ENCODE measurements at places on chromosomes 7 and 10. TPM values are rescaled to one million over a fixed set of nuclear protein-coding genes. Genes with fewer than 3 reads are reported as not detected.

The MGAM2 gene
- 2.9 TPM for total RNA-seq

The ADCYAP1R1 gene
- 4.1 TPM for total RNA-seq

- no peak overlapping the region for H3K27ac ChIP-seq
- DNase-seq = no peak
Measured at GRCh38 chr10:110651044-110651958, 7.2 kb downstream of the RBM20 start.

- H3K27me3 ChIP-seq = no peaks in the 10 kb centered on the region
- peak overlapping the region; percentile 38 for H3K27ac ChIP-seq
- H3K4me3 ChIP-seq = no peak overlapping the region
- no peaks in the 10 kb centered on the region for H3K4me1 ChIP-seq
- H3K36me3 ChIP-seq = no peaks in the 10 kb centered on the region
Measured at GRCh38 chr10:10642189-10642588, 375.5 kb upstream of the CELF2 start.

The SNX10 gene
- 24.6 TPM for total RNA-seq

- H3K4me3 ChIP-seq = no peak overlapping the region
- H3K4me1 ChIP-seq = no peaks in the 10 kb centered on the region
- no peak overlapping the region for H3K27ac ChIP-seq
- DNase-seq = no peak
Measured at GRCh38 chr10:22410846-22411245, 65.5 kb downstream of the SPAG6 start.

The CDK1 gene
- 5.0 TPM for total RNA-seq

- DNase-seq = no peak
- no peaks in the 10 kb centered on the region for H3K27me3 ChIP-seq
- H3K4me3 ChIP-seq = no peak overlapping the region
Measured at GRCh38 chr10:111125102-111125501, 48.3 kb downstream of the ADRA2A start.

GRCh38 chr10:102782673-102783551 lies 39.2 kb downstream of the WBP1L start:
- peak; percentile 62 for DNase-seq
- H3K36me3 ChIP-seq = no peaks in the 10 kb centered on the region
- peak overlapping the region; percentile 96 for H3K27ac ChIP-seq
- peaks cover 35% of the 10 kb centered on the region for H3K4me1 ChIP-seq
- no peaks in the 10 kb centered on the region for H3K27me3 ChIP-seq

DNA sequence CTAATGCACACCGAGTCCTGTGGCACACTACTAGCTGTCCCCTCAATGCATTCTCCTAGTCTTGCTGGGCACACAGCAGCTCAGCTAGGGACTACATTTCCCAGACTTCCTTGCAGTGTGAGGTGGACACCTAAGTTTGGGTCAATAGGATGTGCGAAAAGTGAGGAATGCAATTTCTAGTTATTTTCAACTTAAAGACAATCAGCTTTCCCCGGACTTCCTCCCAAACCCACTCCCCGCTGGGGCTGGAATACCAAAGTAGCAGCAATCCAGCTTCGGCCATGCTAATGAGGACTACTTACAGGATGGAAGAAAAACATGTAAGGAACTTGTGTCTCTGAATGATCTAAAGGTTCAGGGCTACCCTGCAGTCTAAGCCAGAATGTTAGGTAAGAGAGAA lies 286.4 kb upstream of the LRRN3 start:
- no peaks in the 10 kb centered on the region for H3K27me3 ChIP-seq
- H3K36me3 ChIP-seq = no peaks in the 10 kb centered on the region
- H3K4me3 ChIP-seq = no peak overlapping the region
- no peak overlapping the region for H3K27ac ChIP-seq
- no peaks in the 10 kb centered on the region for H3K4me1 ChIP-seq

The CPEB3 gene
- 12.1 TPM for total RNA-seq

DNA sequence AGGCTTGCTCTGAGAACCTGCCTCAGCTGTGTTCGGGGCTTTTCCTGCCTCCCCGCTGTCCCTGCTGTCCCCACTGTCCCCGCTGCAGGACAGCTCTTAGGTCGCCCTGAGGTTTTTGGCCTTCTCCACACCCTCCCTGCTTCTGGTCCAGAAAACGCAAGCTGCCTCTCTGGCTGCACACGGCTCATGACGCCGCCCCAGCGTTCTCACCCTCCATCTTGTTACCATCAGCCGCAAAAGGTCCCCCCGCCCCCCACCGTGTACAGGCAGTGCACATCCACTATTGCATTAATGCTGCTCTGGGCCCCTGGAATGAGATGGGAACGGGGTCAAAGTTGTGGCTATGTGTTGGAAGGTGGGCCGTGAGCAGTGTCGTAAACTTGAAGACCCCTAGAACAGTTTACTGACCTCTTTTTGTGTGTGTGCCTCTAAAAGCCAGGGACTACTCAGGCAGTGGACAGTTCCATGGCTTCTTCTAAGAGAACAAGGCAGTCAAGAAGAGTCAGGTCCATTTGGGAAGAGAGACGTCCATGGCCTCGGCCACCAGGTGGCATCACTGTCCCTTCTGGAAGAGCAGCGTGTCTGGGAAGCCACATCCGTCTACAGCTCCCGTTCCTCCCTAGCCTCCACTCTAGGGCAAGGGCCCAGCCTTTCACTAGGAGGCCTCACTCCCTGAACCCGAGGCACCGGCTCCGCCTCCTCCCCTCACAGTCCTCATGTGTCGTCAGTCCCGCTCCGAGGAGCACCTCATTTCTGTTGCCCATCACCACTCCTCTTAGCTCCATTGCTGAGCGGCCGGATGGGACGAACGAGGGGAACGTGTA lies 38.5 kb upstream of the MKRN1 start:
- no peak overlapping the region for H3K27ac ChIP-seq
- no peak overlapping the region for H3K4me3 ChIP-seq
- H3K27me3 ChIP-seq = no peaks in the 10 kb centered on the region
- no peaks in the 10 kb centered on the region for H3K4me1 ChIP-seq
- DNase-seq = peak; percentile 85

DNA sequence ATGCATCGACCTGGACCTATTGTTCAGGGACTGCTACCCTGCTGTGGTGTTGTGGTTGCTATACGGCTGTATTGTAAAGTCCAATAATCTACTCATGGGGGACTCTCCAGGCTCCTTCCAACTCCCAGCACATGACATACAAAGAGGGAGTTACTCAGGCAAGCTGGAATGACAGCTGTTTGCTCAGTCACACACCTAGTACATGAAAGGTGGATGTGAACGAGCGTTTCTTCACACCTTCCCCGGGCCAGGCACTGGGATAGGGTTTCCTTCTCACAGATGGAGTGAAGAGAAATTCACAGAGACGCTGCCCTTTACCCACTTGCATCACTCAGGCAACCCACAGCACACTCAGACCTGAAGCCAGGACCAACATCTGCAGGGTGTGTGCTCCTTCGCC lies 215.7 kb downstream of the TNS3 start:
- H3K4me3 ChIP-seq = no peak overlapping the region
- DNase-seq = no peak
- no peak overlapping the region for H3K27ac ChIP-seq
- no peaks in the 10 kb centered on the region for H3K36me3 ChIP-seq
- peaks cover 8% of the 10 kb centered on the region for H3K4me1 ChIP-seq

All from breast epithelium (tissue), 4 donors.